ENCODE measurements at places on chromosomes 6 and 20.

DNA sequence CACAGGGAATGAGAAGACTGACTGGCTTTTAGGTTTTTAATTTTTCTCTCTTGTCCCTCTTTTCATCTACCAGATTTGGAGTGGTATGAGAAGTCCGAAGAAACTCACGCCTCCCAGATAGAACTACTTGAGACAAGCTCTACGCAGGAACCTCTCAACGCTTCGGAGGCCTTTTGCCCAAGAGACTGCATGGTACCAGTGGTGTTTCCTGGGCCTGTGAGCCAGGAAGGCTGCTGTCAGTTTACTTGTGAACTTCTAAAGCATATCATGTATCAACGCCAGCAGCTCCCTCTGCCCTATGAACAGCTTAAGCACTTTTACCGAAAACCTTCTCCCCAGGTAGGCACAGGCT is 644 bp downstream of the MAD2L1BP start:
- DNase-seq: no peak

DNA sequence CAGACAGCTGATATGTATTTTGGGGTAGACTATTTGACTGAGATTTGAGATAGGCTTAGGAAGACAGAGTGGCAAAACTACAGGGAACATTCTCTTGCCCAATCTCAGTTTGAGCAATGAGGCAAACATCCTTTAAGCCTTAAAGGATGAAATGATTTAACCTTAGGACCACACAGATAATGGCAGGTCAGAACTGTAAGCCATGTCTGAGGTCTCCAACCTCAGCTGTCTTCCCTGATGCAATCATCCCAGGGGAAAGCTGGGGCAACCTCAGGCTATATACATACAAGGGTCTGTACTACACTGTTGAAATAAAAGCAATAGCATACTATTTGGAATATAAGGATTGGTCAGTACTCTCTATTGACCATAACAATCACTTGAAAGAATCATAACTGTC is 83.8 kb upstream of the NUP153 start:
- DNase-seq: no peak

GRCh38 chr20:59217173-59217572 is 53.6 kb downstream of the ZNF831 start:
- no peak for DNase-seq

- DNase-seq: peak; percentile 20
Measured at GRCh38 chr6:79949233-79949632, 1.9 kb upstream of the ELOVL4 start.

DNA sequence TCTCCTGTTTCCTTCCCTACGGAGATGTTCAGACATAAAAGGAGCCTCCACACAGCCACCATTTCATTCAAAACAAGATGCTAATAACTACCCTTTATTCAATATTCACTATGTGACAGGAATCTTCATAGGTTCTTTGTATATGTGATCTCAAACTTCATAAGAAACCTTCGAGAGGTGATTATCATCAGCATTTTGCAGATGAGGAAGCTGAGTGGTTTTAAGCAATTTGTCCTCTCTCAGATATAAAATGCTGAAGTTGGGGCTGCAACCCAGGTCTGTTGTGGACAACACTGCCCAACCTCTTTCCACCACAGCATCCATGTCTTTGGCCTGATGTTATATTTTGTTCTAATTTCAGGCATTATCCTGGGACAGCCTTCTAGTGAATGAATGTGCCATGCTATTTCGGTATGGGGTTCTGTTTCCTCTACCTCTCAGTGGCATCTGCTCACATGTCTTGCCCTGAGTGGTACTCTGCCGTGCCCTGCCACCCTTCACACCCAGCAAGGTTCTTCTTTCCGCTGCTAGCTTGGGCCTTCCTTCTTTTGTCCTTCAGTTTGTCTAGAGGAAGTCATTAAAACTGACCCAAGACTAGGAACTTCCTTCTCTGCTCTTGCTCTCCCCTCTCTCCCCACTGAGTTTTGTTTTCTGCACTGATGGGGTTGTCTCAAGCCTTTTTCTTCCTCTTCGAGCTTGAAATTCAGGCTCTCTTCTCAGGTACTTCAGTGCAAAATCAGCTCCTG is 300.9 kb upstream of the PRDM1 start:
- no peak for DNase-seq

GRCh38 chr6:14671261-14671681 is 553.7 kb downstream of the CD83 start:
- DNase-seq: no peak

GRCh38 chr6:44787254-44787834 is 399.8 kb downstream of the CDC5L start:
- DNase-seq: no peak

DNA sequence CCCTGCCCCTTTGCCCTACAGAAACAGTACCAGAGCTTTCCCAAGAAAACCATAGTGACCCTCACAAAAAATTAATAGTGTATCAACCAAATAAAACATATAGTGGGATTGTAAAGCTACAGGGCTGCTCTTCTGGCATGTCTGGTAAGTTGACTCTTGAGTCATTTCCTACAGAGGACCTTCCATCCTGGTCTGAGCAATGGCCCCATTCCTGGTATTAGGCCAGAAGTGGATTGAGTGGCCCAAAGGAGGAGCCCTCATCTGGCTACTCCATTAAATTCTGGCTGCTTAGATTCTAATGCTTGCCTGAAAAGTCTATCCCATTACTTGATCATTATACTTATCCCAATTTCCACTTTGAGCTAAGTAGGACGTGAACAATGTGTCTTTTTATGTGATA is 150.9 kb upstream of the HMGN3 start:
- DNase-seq: no peak

GRCh38 chr6:128057946-128058345 is 157.1 kb upstream of the THEMIS start:
- DNase-seq: no peak

DNA sequence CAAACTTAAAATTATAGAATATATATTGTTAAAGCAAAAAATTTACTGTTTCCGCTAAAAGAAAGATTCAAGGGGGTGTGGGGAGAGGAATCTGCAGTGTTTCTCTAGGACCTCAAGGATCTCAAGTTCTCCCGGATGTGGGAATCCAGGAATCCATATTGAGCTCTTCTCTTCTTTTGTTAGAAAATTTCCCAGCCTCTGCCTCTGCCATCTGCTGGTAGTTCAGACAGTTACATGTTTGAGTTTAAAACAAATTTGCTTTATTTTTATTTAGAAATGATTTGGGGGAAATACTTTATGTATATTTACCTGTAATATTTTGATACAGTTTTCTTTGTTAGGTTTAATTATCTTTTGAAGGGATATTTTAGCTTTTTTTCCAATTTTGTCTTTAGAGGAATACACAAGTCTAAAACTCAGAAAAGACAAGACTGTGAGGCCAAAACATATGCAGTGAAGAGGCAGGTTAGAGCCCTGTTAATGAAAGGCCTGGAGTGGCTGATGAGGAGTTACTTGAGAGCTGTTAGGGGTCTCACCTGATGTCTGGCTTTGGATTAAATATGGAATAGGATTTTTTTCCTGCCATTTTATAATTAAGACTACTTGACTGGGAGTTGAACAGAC is 268.8 kb downstream of the ARID1B start:
- no peak for DNase-seq

DNA sequence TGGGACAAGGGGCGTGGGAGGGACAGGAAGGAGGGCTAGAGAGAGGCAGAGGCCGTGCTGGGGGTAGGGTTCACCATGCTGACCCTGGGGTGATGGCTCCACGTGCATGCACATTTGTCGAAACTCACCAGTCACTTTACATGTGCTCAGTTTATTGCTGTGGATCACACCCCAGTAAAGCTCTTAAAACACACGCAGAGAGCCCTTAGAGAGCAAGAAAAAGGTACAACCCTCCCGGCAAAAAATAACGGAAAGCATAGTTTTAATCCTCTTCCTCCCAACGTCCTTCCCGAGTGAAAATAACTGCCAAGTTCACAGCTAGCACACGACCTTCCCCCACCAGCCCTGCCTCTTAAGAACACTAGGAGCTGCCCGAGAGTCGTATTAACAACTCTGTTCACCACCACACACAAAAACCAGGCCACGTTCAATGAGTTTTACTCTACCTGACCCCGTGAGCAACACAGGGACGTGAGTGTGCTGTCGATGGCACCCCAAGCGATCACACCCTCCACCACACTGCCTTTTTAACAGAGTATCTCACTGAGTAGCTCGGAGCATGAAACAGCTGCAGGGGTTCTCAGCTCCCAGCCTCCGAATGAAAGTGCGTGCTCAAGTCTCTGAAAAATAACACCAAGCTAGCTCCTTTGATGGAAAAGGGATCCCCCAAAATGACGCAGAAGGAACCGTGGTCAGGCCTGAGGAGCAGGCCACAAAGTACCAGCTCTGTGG is 39.7 kb downstream of the TAF4 start:
- DNase-seq: no peak

DNA sequence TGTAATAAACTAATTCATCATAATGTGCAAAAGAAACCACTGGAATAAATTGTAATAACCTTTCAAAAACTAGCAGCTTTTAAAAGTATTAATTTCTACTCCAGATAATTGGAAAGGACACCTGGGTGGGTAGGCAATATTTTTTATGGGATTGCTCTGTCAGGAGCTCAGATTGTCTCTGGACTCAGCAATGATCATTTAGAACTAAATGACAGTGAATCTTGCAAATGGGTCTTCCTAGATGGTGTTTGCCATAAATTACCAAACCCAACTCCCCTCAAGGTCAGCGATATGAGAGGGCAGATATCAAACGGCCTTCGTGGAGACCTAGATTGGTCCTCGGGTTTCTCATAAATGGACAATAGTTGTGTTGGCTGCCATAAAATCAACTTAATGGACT is 181.9 kb downstream of the HS3ST5 start:
- no peak for DNase-seq

DNA sequence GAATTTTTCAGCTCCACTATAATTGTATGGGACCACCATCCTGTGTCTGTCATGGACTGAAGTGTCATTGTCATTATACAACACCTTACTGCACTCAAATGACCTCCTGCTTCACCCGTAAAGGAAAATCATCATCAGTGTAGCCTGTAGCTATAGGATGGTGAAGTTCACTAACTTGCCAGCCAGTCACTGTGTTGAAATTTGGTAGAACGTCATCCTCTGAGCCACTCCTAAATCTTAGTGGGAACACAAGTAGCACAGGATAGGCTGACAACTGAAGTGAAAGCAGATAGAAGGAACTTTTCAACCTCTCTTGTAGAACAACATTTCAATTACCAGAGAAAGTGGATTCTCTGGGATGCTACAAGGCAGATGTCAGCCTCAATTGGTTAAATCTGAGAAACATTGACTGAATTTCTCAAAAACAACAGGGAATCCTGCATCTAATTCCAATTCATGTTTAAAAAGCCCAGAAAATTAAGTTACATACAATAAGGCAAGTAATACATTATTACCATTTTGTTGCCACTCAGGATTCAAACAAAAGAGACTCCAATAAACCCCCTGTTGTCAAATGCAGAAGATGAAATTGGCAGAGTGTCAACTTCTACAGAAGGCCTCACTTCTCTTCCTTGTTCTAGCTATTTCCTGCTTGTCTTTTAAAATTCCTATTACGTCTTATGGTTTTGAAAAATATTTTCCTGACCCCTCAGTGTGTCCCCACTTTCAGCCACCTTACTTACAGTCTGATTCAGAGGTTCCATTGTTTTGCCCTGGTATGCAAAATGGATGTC is 647.9 kb upstream of the AGPAT4 start:
- no peak for DNase-seq

- no peak for DNase-seq
Measured at GRCh38 chr20:10557685-10558084, 116.1 kb downstream of the JAG1 start.

DNA sequence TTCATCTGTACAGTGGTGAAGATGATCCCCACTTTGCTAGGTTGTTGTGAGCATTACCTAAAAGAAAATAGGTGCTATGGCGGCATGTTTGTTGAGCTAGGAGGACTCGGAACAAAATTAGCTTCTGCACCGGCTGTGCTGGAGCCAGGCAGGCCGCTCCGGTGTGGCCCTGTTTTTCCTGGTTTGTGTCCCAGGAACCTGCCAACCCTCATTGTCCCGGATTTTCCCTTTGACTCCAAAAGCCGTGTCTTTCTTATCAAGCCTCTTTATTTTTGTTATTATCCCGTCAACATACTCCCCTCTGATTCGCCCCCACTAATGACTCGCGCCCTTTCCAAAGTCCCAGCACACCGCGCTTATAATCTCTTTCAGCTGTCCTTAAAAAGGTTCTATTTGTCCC is 117.0 kb downstream of the MYLK4 start:
- DNase-seq: no peak

GRCh38 chr6:157220485-157220884 is 102.8 kb downstream of the TMEM242 start:
- DNase-seq: no peak

DNA sequence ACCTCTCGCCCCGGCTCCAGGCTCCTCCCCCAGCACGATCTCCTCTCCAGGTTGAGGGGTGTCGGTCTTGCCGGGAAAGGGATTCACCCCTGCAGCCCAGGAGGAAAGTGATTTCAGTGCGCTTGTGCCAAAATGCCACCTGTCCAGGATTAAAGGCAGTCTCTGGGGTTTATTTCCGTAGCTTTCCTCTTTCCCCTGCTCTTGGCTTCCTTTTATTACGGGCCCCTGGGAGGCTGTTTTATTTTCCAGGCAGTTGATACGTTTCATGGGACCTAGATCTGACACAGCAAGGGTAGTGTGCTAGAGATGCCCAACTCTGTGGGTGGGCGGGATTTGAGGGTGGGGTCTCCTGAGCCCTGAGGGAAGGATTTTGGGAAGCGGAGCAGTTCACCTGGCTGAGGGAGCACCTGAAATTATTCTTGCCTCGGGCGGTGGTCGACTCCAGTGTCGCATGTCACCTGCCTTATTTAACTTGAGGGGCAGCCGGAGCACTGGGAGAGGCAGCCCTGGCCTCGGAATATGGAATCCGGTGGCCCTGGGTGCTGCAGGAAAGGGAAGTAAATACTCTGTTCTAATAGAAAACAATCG is 9.5 kb upstream of the NKX2-2 start:
- DNase-seq: no peak

DNA sequence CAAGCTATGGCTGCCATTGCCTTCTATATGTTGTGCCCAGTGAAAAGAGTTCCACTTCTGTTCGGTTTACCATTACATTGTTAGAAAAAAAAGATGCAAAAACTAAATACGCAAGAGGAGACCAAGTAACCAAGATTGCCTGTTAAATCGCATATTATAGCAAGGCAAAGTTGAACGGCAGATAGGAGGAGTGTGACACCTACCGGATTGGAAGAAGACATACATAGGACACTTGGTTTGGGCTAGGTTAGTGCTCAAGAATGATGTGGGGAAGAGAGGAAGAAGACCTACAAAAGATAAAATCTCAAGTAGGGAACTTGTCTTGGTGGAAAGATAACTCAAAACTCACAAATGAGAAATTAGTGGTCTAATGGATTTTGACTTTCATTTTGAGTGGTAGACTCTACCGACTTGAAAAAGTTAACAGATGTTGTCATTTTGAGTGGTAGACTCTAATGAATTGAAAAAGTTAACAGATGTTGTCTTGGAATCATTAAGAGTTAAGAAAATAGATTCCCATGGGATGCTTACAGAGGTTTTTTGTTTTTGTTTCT is 95.5 kb downstream of the F13A1 start:
- DNase-seq: no peak

DNA sequence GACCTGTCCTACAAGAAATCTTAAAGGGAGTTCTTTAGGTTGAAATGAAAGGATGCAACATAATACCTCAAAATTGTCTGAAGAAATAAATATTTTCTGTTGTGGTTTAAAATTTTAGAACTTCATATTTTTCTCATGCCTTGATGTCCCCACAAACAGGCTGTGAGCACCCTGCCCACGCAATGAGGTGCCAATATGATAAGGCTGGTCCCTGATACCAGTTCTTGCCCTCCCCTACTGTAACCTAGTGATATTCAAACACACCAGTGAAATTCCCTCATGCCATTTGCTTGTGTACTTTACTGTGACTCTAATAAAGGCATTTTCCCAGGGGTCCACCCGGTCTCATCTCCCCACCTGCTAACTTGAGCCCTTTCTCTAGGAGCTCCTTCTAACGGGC is 67.3 kb upstream of the SIRPG start:
- DNase-seq: no peak

Measured in stimulated activated CD8-positive, alpha-beta memory T cell treated with anti-CD3 and anti-CD28 coated beads, Interleukin-2, amount 100 ng/mL, for 48 hours (primary cell).